ENCODE measurements at places on chromosomes 4 and X.

GRCh38 chrX:97882306-97882705 lies 998.6 kb downstream of the RPA4 start:
- DNase-seq, result no peak

GRCh38 chrX:42695800-42696358 lies 82.1 kb downstream of the PPP1R2C start:
- DNase-seq, result no peak

DNA sequence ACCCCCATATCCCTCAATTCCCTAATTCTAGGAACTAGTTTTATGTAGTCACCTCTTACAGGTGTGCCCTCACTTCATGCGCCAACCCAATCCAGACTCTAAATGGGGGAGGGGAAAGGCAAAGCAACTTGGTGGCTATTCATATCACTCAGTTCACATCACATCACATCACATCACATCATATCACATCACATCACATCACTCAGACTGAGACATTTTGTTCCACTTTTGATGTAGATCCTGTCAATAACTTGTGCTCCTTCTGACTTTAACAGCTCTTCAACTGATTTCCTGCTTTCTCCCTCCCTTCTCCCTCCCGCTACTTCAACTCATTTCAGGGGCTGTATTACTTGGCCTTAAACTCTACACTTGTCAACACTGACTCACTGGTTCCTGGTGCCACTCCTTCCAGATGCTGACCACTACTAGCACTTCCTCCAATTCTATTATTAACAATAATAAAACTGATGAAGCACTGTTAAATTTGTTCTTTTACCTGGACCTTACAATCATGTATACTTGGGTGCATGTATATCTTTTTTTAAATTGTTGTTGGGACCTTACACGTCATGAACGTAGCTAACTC lies 29.1 kb upstream of the PLS3 start:
- DNase-seq, result no peak

DNA sequence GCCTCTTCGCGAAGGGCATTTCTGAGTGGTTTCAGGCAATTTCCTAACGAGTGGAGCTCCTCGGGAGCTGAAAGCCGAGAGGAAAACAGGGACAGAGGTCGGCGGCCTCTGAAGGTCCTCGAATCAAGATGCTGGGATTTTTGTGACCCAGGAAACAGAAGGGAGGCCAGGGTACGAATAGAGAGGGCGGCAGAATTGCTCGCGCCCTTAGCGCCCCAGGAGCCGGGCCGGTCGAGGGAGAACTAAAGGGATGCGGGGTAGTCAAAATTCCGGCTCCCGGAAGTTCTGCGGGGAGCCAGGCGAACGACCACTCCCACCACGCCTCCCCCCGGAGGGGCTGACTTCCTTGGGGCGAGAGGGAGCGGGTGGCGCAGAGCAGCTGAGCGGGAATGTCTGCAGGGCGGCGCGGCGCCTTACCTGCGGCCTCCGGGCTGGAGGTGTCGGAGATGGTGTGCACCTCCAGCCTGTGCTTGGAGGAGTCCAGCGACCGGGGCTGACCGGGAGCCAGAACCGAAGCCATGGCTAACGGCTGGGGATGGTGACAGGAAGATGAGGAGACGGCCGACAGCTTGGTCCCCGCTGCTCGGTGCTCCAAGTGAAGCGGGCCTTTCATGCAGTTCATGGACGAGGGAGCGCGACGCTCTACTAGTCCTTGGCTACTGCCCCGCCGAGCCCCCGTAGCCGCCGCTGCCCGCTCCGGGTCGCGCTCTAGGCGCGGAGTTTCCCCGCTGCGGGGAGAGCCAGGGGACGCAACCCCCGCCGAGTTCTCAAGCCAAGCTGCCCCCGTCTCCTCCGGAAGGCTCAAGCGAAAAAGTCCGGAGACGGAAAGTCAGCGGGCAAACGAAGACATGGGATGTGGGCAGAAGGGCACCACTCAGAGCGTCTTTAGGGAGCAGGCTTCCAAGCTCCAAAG lies 782 bp downstream of the PITX2 start:
- peak; percentile 21 for DNase-seq

DNA sequence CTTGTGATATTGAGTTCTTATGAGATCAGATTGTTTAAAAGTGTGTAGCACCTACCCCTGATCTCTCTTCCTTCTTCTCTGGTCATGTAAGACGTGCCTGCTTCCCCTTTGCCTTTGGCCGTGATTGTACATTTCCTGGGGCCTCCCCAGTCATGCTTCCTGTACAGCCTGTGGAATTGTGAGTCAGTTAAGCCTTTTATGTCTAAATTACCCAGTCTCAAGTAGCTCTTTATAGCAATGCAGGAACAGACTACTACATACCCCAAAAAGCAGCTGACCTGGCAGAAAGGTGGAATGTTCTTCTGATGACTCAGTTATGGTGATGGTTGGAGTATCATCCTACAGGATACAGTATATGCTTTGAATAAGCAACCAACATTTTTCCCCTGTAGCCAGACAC lies 11.4 kb upstream of the MCUB start:
- peak; percentile 41 for DNase-seq

DNA sequence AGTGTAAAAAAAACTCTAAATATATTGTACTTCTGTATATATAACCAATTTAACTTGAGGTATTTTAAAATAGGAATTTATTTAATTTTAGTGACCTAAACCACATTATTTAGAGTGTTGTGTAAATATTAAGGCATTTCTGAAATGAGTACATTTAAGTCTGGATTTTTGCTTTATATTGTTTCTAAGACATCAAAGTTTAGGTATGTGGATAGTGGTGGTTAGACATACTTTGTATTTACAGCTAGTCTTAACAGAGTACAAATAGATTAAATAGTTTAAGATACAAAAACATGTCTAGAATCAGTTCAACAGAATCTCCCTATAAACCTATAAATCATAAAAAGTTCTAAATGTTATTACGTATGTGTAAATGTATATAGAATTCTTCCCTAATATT lies 588.5 kb downstream of the TRIML1 start:
- no peak for DNase-seq

- no peak for DNase-seq
Observed at GRCh38 chr4:64857815-64858214, 448.6 kb upstream of the TECRL start.

- DNase-seq, result peak; percentile 10
Observed at GRCh38 chr4:56958111-56958517, 19.3 kb downstream of the NOA1 start.

DNA sequence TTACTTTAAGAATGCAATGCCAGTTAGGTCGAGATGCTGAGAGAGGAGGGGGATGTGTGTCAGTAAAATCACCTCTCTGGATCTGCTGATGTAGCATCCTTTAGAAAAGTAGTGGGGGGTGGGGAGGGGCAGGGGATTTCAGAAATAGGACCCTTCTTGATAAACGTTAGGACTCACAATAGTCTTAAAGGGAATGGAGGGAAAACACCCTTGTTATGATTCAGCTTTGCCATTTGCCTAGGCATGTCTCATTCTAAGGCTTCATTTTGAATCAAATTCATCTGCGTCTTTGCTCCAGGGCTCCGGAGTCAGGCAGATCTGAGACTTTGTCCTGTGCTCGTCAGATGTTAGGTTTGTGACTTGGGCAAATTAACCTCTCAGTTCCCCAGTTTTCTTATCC lies 879 bp downstream of the SH2D1A start:
- peak; percentile 46 for DNase-seq

DNA sequence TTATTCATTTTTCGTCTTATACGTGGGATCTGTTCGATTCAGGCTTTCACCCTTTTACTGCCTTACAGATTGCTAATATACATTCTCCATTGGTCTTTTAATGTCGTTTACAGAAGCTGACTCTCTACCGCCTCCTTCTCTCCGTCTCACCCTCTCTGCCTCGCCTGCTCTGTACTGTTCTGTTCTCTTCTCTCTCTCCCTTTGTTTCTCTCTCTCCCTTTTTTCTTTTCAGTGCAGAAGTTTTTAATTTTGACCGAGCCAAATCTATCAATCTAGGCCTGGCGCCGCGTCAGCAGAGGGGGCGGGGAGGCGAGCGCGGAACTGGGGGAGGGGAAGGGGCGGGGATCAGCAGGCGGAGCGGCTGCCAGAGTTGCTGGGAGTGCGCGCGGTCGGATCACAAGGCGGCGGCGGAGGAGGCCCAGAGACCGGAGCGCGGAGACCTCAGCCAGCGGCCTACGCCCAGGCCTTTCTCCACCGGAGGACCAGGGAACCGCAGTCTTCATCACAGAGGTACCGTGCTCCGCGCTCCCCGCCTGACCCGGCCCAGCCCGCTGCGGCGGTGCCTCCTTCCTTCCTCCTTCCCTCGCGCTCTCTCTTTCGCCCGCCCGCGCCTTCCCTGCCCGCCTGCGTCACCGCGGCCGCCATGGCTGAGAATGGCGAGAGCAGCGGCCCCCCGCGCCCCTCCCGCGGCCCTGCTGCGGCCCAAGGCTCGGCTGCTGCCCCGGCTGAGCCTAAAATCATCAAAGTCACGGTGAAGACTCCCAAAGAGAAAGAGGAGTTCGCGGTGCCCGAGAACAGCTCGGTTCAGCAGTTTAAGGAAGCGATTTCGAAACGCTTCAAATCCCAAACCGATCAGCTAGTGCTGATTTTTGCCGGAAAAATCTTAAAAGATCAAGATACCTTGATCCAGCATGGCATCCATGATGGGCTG lies at the start of gene UBQLN2:
Gene UBQLN2 (plus strand): TSS at position 397 of the 931 bp plus-strand sequence. CDS start 247 bp downstream, at position 644.
- peak; percentile 83 for DNase-seq

DNA sequence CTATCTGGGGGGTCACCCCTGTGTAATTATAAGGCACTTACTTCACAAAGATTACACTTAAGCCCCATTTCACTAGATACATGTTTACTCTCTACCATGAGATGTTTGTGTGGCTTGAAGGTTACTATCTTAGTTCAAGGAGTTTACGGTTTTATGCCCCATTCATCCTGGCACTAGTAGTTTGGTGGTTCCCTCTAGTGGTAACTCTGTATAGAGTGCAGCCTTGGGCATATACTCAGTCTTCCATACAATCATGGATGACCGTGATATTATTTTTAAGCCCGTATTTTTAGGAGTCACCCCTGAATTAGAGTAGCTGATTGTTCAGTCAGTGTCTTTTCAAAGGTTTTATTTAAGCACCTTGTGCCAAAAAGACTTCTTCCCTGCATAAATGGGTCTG lies 109.9 kb upstream of the FAM47C start:
- DNase-seq, result no peak

GRCh38 chr4:184099000-184099399 lies 118.7 kb downstream of the ENPP6 start:
- DNase-seq, result no peak

DNA sequence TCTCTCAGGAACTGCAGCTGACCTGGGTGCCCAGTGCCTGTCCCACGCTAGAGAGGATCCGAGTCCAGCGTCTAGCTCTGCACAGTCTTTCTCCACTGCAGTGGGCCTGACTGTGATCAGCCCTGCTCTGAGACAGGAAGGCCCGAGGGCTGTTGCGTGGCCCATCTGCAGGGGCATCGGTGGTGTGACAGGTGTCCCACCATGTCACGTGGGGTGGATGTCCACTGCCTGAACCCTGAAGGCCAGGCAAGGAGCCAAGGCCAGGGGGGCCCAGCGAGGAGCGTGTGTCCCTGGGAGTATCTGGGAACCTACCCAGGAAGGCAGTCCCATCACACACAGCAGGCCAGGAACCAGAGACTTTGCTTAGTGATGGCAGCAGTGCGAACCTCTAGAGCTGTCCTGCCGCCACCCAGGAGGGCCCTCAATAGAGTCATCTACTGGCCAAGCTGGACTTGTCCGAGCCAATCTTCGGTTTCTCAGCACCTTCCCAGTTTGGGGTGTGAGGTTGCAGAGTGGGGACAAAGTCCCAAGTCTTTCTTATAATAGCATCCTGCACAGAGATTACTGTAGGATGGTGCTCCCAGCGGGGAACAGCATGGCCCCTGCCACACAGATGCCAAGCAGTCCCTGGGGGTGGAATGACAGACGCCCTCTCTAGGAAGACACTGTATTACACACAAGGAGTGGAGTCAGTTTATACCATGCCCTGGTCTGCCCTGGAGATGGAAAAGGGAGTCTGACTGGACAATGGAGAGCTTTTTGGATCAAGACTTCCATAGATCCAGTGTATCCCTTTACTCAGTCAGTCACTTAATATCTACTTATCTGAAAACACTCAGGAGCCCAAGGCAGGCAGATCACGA lies 38.3 kb downstream of the DCTD start:
- DNase-seq, result no peak

DNA sequence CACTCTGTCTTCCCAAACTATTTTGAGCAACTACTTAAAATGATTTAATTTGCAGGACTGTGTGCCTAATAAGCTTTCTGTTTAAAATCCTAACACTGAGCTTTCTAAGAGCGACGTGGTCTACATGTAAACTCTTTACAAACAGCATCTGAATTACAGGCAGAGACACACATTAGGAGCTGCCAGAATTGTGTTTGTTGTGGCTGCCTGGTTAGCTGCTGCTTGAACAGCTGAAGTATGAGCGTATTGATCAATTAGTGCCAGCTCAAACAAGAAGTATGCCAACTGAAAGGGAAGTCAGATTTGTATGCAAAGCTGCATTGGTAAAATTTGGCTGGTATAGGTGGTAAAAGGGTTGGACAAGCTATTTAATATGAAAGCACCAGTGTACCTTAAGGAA lies 384.4 kb downstream of the PCDH7 start:
- no peak for DNase-seq

- no peak for DNase-seq
Observed at GRCh38 chrX:119676949-119677653, 15.9 kb downstream of the SEPTIN6 start.

DNA sequence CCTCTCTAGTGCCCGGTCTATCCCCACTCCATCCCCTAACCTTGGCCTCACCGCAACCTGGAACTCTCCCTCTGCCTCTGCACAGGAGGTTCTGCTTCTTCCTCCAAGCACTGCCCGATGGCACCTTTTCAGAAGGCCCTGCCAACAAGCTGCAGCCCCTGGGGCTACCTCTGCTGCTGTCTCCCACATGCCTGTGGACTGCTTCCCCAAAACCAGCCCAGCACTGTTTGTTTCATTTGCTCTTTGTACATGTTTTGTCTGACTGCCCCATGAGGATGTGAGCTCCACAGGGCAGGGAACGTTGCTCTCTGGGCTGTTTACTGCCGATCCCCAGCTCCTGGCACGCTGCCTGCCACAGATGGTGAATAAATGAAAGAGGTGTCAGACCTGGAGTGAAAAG lies 85.4 kb downstream of the INTS6L start:
- DNase-seq, result no peak

- DNase-seq, result no peak
Observed at GRCh38 chrX:70421618-70422017, 1.5 kb upstream of the GDPD2 start.

DNA sequence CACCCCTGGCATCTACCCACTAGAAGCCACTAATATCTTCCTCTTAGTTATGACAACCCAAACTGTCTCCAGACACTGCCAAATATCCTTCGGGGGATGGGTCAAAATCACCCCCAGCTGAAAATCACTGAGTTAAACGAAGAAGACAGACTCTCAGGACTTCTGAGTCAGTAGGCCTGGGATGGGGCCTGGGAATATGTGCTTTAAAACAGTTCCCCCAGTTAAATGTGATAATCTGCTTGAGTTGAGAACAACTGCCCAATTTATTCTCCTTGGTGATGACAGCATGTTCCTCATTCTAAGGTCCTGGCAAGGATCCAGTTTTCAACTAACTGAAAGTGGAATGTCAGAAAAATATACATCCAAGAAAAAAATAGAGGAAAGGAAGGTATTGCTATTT lies 52.4 kb downstream of the CBLL2 start:
- DNase-seq, result no peak

- no peak for DNase-seq
Observed at GRCh38 chr4:12692815-12693214, 791.3 kb downstream of the RAB28 start.
